ENCODE measurements at places on chromosomes 11 and 22. TPM values are rescaled to one million over a fixed set of nuclear protein-coding genes. Genes with fewer than 3 reads are reported as not detected.

- no peak for DNase-seq
These were observed 37.2 kb downstream of the RCOR2 start for GRCh38 chr11:63879598-63880402.

P2RX3 gene
- not detected for total RNA-seq

TBCEL gene
- 28.9 TPM for total RNA-seq

GRCh38 chr11:6604790-6605189 lies 1.2 kb downstream of the ILK start:
- no peak for DNase-seq

DNA sequence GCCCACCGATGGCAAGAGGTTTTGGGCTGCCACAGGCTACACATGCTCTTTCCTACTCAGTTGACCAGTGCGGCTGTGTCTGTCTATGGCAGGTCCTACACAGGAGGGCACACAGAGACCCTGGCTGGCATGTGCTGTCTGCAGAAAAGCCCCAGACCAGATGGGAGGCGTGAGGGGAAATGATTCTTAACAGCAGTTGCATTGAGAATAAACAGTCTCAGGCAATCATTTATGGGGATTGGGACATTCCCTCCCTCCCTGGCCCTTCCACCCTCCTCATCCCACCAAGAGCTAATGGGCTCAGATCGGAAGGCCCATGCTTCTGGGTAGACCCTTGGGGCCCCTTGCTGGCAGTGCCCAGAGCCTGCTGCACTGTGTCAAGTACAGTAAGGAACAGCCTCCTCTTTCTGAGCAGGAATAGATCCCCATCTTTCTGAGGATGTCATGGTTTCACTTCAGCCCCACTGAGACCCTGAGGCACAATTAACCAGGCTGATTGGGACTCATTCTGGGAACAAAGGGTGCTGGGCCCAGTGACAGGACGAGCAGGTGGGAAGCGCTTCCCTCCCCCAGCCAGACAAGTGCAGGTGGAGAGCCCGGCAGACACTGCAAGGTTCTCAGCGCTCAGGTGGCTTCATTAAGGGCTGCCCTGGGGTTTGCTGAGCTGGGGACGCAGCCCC lies 28.3 kb downstream of the TSPAN18 start:
- DNase-seq = no peak

DNA sequence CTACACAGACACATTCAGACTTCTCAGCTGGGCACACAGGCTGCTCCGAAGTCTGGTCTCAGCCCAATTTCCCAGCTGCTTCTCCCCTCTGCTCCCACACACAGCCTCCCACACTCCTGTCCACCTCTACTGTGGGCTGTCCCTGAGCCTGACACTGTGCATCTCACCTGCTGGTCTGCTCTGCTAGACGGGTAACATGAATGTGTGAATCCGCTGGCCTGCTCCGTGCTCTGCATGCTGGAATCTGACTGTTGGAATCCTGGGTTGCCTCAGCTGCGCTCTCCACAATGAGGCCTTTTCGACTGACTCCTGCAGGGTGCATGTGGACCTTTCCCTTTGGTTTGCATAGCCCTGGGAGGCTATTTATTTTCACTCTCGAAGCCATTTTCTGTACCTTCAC lies 489.5 kb upstream of the B3GAT1 start:
- DNase-seq = no peak

OR8G1 gene
- not detected for total RNA-seq

- no peak for DNase-seq
These were observed 42.5 kb downstream of the CEP57 start for GRCh38 chr11:95832763-95833162.

DNA sequence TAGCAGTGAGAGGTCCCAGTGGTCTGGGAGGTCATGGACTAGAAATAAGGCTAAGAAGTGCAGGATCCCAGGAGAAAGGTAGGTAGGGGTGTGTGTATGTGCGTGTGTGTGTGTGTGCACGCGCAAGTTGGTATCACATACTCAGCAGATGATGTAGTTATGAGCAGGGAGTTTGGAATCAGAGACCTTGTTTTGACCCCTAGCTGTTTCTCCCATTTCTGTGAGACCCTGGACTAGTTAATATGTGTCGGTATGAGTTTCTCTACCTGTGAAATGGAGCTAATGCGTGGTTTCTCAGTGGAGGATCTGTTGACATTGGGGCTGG lies 1.3 kb downstream of the SERPING1 start:
- no peak for DNase-seq

LTO1 gene
- 33.4 TPM for total RNA-seq

DNA sequence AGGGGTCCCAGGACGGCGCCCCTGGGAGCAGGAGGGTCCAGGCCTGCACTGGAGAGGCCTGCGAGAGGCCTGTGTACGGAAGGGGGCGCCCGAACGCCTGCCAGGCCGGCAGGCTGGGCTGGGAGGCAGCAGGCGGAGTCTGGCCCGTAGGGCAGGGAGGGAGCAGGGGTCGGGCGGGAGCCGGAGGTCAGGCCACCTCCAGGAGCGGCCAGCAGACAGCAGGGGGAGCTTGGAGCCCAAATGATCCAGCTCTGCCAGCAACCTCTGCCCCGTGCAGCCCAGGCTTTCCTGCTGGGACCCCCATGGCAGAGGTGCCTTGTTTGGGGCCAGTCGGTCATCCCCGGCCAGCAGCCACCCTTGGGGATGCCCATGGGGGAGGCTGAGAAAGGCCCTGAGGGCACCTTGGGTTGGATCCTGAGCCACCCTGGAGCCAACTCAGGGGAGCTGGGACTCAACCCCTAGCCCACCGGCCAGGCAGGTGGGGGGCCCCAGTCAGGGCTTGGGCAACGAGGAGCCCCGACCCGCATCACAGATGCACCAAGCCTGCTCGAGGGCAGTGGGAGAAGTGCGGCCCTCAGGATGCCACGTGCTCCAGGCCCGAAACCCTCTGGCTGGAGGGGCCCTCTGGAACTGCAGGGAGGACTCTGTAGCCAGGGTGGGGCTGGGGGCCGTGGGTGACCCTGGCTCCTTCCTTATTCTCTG lies 9.6 kb upstream of the SYT8 start:
- peak; percentile 86 for DNase-seq

CLDN5 gene
- not detected for total RNA-seq

GRCh38 chr11:107473792-107474191 lies 16.2 kb upstream of the CWF19L2 start:
- DNase-seq = no peak

- DNase-seq = no peak
These were observed 6.4 kb downstream of the DRD2 start for GRCh38 chr11:113468726-113469345.
